RWPE2 (cell line): ENCODE measurements at places on chromosomes 5 and 9.

GRCh38 chr5:151178777-151179488 lies 21.4 kb upstream of the ANXA6 start:
- H3K4me1 ChIP-seq: no peaks in the 10 kb centered on the region
- H3K27me3 ChIP-seq: no peaks in the 10 kb centered on the region
- no peak overlapping the region for H3K27ac ChIP-seq
- no peaks in the 10 kb centered on the region for H3K36me3 ChIP-seq

GRCh38 chr9:94928691-94929368 lies 202.3 kb downstream of the AOPEP start:
- peaks cover 20% of the 10 kb centered on the region for H3K4me1 ChIP-seq
- H3K4me3 ChIP-seq: no peak overlapping the region
- no peak for DNase-seq

DNA sequence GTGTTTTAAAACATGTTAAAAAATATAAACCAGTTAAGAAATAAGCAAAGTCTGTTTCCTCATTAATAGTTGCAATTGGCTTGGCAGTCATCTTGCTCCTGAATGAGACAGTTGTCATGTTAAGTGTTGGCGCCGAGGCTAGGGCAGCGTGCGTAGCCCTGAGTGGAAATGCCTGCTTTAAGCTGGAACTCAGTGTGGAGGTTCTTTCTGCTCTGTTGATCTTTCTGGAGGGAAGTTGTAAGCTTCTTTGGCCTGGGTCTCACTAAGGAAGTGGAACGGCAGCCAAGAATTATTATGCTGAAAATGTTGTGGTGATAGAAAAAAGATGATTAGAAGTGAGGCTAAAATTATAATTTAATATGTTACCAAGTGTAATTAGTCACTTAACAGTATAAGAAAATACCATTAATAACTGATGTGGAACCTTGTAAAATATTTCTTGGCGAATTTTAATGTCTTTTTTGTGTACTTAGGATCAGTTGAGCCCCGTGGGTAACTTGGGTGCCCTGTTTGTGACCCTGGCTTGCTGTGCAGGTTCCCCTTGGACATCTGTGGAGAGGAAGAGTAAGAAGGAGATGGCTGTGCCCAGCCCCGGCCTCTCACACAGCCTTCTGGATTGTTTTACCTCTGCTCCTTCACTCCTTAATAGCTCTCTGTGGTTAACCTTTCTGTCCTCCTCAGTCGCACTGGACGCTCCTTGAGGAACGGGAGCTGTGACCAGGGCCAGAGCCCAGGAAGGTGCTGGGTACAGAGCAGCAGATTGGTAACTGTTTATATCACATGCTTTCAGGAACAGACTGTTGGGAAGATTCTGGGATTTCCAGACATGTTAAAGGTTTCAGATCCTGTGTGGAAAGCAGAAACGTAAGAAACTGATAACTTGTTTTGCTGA lies 31.0 kb downstream of the PCBD2 start:
- H3K4me1 ChIP-seq: no peaks in the 10 kb centered on the region
- no peak overlapping the region for H3K27ac ChIP-seq
- no peaks in the 10 kb centered on the region for H3K27me3 ChIP-seq
- peaks cover 19% of the 10 kb centered on the region for H3K36me3 ChIP-seq
- DNase-seq: no peak
- H3K4me3 ChIP-seq: no peak overlapping the region

GRCh38 chr9:117400171-117400570 lies 14.7 kb downstream of the ASTN2 start:
- H3K27ac ChIP-seq: no peak overlapping the region
- H3K4me3 ChIP-seq: no peak overlapping the region
- H3K27me3 ChIP-seq: peaks cover 10% of the 10 kb centered on the region
- H3K36me3 ChIP-seq: no peaks in the 10 kb centered on the region
- H3K4me1 ChIP-seq: no peaks in the 10 kb centered on the region
- DNase-seq: no peak

DNA sequence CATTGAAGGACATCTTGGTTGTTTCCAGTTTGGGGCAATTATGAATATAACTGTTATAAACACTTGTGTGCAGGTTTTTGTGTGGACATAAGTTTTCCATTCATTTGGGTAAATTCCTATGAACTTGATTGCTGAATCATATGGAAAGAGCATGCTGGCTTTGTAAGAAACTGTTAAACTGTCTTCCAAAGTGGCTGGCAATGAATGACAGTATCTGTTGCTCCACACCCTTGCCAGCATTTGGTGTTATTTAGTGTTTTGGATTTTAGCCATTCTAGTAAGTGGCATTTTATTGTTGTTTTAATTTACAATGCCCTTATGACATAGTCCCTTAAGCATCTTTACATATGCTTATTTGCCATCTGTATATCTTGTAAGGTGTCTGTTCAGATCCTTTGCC lies 29.8 kb upstream of the UGT3A2 start:
- DNase-seq: no peak
- H3K36me3 ChIP-seq: 0 out of 2 replicates have a peak, but pooled peaks cover 3% of the 10 kb centered on the region
- H3K4me1 ChIP-seq: no peaks in the 10 kb centered on the region
- no peak overlapping the region for H3K4me3 ChIP-seq
- no peak overlapping the region for H3K27ac ChIP-seq
- no peaks in the 10 kb centered on the region for H3K27me3 ChIP-seq
